CD4-positive, alpha-beta T cell treated with Interferon alpha-2 for 1 hour (primary cell): ENCODE measurements at places on chromosomes 4 and X.

DNA sequence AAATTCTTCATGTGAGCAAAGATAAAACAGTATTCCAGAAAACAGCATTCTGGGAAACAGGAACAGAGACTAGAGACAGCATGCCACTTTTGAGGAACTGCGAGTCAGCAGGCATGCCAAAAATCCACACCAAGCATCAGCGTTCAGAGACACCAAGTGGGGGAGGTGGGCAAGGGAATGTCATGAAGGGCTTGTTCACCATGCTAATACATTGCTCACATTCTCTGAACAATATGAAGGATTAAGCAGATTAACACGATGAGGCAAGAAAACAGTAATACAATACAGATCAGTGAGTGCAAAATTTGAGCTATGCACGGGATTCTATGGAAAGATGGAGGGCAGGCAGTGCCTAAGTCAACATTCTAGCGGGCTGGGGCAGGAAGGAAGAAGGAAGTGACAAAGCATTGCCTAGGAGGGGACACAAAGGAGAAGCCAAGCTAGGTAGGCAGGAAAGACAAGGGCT is 278.3 kb downstream of the FBXW7 start:
- DNase-seq, result no peak

GRCh38 chr4:158778156-158778711 is 9.4 kb downstream of the FNIP2 start:
- no peak for DNase-seq

- DNase-seq, result no peak
Observed at GRCh38 chr4:11495291-11495690, 66.6 kb upstream of the HS3ST1 start.

GRCh38 chr4:22343606-22344005 is 172.3 kb downstream of the ADGRA3 start:
- no peak for DNase-seq

DNA sequence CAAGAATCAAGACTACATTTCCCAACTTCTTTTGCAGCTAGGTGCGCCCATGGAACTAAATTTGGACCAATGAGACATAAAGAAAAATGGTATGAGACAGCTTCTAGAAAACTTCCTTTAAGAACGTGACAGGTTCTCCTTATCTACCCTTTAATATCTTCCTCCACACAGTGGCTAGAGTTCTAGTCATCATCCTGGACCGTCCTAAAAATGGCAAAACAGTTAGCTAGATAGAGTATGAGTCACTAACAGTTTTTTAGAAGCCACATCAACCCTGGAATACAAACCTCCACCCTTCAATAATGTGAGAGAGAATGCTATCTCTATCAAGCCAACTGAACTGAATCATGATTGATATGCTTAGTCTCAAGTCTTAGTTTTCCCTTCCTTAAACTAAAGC is 267.9 kb upstream of the SLC7A11 start:
- no peak for DNase-seq

DNA sequence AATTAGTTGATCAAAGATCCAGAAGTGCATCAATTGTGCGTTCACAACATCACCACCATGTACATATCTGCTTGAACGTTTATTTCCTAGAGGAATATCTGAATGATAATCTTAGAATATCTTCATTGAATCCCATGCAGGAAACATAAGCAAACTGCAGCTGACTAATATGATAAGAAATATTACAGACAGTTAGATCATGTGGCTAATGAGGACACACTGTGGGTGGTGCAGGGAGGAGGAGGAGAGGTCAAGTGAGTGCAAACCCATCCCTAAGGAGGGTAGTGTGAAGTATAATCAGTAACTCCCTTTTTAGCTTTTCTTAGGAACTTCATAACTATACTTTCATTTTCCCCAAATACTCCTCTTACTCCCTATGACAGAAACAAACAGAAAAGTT is 58.3 kb upstream of the HPGD start:
- no peak for DNase-seq

DNA sequence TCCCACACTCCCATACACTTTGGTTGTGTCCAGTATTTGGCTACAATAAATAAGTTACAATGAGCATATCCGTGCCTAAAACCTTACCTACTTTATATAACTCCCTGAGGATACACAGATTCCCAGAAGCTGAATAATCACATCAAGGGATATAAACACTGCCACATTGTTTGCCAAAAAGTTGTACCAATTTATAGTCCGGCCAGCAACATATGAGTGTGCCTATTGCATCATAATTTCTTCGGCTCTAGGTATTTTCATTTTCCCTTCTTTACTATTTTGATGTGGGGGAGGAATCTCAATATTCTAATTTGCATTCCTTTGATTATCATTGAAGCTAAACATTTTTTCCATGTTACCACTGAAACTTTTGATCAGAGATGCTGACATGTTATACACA is 146.4 kb downstream of the PCDH19 start:
- DNase-seq, result no peak

GRCh38 chr4:149311076-149311475 is 504.6 kb downstream of the IQCM start:
- DNase-seq, result no peak

GRCh38 chrX:154918060-154918483 is 31.9 kb downstream of the F8A1 start:
- DNase-seq, result no peak

DNA sequence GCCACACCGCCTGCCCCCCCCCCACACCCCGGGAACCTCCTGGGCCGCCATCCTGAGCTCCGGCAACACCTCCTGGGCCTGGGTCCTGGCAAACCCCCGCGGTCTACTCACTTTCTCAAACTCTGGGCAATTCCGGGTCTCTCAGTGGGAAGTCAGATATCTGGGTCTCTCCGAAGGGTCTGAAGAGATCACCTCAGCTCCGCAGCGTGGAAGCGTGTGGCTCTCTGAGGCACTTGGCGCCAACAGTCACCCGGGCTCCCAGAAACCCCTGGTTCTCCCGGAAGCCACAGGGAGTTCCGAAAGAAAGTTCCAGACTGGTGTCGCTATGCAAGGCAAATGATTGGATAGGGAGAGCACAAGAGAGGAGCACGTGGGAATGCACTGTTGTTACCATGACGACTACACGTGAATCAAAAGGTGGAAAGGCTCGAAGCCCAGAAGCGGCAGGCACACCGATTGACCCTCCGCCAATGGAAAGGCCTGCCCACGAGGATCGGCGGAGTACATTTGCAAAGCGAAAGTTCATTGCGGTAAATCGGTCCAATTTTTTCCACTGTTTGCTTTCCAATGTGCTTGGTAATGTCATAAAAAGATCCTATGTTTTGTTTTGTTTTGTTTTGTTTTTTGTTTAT is at the start of gene PNMA6E:
Gene PNMA6E (minus strand): TSS at position 218 of the 632 bp plus-strand sequence. CDS start 2,501 bp downstream, outside the sequence.
- DNase-seq, result no peak

DNA sequence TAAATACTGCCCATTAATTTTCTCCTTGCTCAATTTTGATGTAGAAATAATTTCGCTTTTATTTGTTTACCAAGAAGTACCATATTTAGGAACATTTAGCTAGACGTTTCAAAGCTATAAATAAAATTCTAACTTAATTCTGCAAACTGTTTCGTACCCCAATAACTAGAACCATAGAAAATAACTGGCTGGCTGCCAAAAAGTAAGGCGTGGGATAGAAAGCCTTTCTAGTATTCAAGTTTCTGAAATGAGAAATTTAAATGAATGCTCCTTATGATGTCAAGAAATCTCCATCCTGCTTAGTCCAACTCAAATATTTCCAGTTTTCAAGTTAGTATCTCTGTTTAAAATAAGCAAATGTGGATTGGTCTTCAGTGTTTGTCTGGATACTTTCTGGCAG is 167.4 kb downstream of the FBXO8 start:
- DNase-seq, result no peak

DNA sequence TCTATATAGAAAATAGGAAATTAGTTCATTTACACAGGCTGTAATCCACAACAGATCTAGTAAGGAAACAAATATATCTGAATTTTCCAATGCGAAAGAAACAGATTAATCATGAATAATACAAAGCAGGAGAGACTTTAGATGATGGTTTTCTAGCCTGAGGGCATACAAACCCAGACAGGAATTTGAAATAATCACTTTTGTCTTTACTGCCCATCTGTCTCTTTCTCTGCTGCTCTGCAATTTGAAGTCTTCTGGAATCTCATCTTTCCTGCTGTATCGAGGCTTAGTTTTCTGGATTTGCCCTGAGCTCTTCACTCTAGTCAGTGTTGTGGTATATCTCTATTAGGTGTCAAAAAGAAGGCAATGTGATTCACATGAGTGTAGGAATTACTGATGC is 711.8 kb upstream of the FAM241A start:
- no peak for DNase-seq

DNA sequence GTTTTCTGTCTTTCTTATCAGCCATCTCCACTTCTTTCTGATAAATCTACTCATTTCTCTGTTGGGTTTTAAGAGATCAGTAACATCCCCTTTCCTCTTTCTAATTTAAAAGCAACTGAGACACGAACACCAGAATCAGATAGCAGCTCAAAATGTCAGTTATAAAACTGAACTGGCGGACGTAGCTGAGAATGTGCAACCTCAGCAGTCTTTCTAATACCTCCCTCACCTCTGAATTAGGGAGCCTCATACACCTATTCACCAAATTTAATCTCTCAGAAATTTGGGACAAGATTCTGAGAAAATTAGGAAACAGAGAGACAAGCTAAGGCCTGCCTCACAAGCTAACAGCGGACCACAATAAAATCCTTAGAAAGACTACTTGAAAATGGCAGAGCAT is 52.0 kb upstream of the ACSL4 start:
- DNase-seq, result no peak

DNA sequence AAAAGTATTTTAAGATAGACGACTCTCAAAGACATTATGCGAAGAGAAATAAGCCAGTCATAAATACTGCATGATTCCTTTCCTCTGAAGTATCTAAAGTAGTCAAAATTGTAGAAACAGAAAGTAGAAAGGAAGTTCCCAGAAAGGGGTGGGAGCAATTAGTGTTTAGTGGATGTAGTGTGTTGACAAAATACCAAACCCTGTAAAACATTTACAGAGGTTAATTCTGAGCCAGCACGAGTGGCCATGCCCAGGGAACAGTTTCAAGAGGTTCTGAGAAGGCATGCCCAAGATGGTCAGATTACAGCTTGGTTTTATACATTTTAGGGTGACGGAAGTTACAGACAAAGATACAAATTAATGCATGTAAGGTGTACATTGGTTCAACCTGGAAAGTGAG is 34.4 kb upstream of the SLC25A4 start:
- DNase-seq, result no peak

DNA sequence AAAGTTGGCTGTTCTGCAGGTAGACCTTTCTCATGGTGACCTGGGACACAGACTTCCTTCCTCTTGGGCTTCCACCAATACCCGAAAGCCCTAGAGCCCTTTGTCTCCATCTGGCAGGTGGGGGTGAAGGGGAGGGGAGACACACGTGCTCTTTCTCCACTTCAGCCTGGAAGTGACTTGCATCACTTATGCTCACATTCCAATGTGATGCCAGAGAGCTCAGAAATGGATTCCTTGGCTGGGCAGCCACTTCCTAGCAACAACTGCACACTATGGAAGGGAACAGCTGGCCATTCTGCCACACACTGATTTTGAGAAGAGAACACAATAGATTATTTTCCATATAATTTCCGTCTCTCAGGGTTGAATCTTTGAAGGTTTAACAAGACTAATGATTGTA is 36.3 kb downstream of the C4orf51 start:
- no peak for DNase-seq

DNA sequence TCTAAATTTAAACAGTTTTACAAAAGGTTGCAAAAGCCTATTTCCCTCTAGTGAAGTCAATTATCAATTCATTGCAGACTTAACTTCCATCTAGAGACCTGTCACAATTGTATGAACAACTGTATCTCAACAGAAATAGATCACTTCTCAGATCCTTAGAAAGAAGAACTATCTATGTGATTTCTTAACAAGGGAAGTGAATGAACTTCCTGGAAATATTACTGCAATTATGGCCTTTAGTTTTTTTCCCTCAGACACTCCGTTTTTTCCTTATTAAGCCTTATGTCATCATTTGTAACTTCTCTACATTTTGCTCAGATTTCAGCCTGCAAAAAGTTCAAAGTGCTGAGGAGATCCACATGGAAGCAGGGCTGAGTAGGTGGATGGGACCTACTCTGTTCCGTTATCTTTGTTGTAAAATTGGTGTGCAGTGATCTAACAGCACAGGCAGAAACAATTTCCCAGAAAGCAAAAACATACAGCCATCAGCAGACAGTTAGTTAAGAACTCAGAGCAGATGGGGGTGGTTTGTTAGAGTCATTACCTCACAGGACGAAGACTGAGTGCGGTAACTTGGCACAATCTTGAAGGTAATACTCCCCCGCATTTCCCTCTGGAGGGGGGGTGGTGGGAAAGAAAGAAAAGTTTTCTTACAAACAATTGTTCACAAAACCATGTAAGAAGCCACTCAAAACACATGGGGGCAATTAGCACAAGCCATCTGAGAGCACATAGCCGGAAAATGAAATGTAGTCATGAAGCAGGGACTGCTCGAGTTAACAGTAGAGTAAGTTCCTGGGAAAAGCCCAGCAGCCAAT is 112.3 kb downstream of the NYX start:
- DNase-seq, result peak; percentile 49

- DNase-seq, result no peak
Observed at GRCh38 chr4:10577018-10577417, 107.5 kb downstream of the CLNK start.

DNA sequence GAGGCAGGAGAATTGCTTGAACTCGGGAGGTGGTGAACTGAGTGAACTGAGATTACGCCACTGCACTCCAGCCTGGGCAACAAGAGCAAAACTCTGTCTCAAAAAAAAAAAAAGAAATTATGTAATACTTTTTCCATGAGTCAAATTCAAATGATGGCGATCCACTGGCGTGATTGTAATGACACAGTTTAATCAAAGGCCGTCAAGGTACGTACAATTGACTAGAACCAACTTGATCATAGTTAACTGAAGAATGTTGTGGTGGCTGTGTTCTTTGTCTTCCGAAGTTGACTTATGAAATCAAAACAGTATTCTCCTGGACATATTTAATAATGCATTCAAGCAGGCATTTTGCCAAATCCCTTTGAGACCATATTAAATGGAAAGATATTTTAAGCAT is 318.6 kb upstream of the FAT1 start:
- no peak for DNase-seq

GRCh38 chrX:2928191-2928582 is 952 bp downstream of the ARSD start:
- no peak for DNase-seq

DNA sequence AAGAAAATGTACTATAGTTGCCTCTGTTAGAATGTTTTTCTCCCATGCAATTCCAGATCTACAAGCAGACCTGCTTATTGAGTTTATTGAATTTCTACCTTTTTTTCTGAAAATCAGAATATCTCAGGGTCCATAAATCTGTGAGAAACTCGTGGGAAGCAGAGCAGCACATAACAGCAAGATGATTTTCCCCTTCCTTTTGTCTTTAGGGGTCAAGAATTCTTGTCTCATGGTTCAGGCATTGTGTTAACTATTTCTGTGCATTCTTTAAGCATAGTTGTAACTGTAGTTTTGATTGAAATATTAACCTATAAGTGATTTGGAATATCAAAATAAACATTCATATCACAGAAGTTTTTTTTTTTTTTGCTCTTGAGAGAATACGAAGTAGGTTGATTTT is 11.4 kb downstream of the EDNRA start:
- no peak for DNase-seq
